ENCODE measurements at places on chromosomes 16 and 17.
A peak's percentile ranks its signal among the peaks of the same experiment; 100 is the strongest.

- DNase-seq, result peak; percentile 41
Measured at GRCh38 chr16:12613131-12613991, 190.3 kb downstream of the CPPED1 start.

- no peak for DNase-seq
Measured at GRCh38 chr17:5429191-5429887, 9.4 kb downstream of the RPAIN start.

GRCh38 chr16:65306300-65306699 lies 184.4 kb upstream of the CDH11 start:
- DNase-seq, result no peak

DNA sequence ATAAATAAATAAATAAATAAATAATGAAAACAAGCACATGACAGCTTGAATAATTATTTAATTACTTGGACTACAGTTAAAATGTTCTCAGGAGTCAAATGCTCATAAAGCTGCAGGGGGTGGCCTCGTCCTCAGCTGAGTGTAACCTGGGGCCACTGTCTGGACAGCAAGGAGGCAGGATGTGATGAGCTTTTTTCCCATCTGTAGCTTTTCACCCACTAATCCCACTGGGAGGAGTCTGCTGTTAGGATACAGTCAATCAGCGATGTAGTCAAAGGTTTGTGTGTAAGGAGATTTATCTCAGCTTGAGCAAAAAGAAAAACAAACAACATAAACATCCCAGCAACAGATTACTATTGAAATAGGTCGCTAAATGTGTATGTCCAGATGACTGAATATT lies 22.5 kb downstream of the ZCCHC14 start:
- no peak for DNase-seq

DNA sequence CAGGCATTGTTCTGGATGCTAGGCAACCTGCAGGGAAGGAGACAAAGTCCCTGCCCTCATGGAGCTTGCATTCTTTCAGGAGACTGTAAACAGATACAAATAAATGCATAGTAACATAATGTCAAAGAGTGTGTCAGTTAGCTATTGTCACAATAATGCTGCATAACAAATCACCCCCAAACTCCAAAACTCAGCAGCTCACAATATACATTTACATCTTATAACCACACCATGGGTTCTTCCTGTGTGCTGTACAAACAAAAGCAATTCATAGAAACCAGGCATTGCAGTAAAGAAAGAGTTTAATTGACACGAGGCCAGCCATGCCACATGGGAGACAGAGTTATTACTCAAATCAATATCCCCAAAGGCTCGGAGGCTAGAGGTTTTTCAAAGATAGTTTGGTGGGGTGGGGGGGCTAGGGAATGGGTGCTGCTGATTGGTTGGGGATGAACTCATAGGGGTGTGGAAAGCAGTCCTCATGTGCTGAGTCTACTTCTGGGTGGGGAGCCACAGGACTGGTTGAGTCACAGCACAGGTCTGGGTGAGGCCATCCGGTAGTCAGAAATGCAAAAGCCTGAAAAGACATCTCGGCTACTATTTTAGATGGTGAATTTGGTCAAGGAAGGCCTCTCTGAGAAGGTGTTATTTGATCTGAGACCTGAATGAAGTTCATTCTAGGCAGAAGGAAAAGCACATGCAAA lies 79.0 kb downstream of the GPRC5B start:
- no peak for DNase-seq

DNA sequence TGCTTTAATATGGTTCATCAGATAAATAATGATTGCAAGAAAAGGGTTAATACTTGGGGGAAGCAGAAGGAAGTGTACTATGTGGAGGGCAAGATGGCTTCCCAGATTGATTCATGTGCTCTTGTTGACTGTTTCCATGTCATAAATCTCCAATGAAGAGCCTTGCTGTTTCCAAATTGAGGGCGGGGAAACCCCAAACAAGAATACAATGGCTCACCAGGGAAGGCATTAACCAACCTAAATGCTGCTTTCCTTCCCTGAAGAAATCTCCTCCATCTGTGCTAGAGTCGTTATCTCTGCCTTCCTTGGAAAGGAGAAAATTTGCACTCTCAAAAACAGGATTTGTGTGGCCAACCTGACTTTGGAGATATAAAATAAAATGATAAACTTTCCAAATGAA lies 28.0 kb upstream of the CDH13 start:
- no peak for DNase-seq

DNA sequence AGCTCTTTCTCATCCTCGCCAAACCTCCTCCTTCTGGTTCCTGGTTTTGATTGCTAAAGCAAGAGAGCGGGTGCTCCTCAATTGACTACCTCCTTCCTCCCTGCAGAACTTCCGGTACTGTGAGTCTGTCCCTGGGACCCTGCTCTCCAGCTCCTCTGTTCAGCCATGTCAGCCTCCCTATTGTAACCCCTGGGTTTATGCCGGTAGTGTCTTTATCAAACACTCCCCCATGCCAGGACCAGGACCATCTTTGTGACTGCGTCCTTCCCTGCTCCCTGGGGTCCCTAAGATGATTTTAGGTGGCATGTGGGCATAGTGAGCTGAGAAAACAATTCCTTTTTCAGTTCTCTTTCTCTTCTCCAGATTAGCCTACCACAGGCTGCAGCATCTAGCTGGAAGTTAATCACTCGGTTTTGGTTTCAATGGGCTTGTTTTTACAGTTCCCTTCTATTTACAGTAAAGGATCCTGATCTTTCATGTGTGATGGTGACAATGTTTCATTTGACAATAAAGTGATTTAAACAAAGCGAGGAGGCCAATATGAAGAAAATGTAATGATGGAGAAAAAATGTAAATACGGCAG lies 27.7 kb upstream of the IL21R start:
- DNase-seq, result no peak

- DNase-seq, result no peak
Measured at GRCh38 chr16:67962135-67962534, 6.3 kb downstream of the SLC12A4 start.

- DNase-seq, result no peak
Measured at GRCh38 chr17:71821511-71821910, 299.3 kb upstream of the SOX9 start.

DNA sequence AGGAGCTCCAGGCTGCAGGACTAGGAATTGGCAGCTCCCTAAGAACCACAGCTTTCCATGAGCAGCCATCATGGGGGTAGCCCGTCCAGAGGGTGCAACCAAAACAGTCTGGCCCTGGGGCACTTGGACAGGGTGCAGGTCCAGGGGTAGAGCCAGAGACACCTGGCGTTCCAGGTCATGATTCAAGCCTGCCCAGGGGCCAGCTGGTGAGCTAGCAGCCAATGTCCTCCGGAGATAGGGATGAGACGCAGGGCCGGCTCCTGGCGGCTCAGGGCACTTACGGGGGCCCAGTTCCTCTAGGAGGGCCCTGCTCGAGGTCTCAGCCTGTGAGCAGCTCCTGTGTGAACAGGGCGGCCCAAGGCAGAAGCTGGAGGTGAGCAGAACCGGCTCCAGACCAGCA lies 22.1 kb downstream of the PIEZO1 start:
- no peak for DNase-seq

GRCh38 chr17:9231449-9232154 lies 210.3 kb downstream of the NTN1 start:
- DNase-seq, result no peak

- no peak for DNase-seq
Measured at GRCh38 chr16:2004795-2005517, 4.7 kb downstream of the ZNF598 start.

- DNase-seq, result no peak
Measured at GRCh38 chr17:58310511-58311428, 17.8 kb downstream of the TSPOAP1 start.

DNA sequence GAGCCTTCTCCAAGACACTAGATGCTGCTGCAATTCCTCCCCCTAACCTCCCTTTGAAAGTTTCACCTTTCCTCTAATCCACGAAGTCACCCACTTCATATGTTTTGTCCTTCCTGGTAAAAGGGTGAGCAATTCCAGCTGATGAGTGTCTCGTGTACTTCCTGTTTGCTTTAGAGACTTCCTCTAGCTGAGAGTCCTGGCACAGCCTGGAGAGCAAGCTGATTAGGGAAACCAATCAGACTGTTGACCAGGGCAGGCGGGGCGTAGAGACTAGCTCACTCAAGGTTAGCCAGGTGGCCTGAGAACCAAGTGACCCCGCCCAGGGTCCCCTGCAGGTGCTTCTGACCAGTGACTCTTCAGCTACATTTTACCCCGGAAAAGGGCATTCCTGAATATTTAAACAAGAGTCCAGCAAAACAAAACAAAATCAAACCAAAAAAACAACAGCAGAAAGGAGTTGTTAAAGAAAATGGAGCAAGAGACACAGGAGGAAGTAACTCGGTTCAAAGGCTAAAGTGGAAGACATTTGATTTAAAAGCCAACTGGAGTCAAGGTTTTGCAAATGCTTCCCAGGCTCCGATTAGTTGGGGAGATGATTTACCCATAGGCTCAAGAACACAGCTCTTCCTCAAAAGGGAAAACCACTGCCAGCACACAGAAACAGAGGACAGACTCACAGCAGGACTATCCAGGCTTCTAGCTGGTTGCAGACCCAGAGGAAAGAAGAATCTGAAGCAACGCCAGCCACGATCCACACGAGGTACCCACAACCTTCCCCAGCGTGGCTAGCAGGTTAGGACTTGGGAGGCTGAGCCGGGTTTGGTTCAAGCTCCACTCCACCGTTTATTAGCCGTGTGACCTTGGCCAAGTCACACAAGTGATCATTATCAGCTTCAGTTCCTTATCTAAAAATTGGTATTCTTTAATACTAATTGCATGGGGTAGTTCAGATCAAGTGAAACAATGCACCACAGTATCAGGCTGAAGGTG lies 13.4 kb downstream of the HSPB9 start:
- DNase-seq, result no peak

DNA sequence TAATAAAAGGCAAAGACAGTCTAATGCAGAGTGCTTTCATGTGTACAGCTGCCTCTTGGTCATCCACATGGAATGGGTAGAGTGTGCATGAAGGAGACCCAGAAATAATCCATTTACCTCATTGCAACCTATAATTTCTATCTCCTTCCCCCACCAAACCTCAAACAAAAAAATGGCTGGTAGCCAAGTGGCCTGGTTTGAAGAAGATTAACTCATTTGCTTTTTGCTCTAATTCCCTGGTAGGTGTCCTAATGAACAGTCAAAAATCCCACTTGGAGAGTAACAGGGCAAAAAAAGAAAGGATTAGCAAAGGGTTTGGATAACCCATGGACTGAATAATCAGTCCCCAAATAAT lies 13.0 kb upstream of the LYRM9 start:
- DNase-seq, result no peak

DNA sequence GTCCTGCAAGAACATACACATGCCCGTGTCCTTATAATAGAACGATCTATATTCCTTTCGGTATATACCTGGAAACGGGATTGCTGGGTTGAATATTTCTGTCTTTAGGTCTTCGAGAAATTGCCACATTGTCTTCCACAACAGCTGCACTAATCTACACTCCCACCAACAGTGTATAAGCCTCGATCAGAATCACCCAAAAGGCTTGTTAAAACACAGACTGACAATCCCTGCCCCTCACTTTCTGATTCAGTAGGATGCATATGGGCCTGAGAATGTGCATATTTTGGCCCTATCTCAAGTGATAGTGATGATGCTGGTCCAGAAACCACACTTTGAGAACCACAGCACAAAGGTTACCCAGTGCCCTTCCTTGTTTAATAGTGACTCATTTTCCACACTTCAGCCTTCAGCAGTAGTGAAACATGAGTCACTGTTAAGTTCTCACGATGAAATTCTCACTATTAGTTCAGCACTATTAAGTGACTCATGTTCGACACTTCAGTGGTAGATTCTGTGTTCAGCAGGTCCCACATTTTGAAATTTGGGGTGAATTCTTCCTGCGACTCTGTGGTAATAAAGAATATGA lies 215.6 kb downstream of the GRIN2A start:
- no peak for DNase-seq

DNA sequence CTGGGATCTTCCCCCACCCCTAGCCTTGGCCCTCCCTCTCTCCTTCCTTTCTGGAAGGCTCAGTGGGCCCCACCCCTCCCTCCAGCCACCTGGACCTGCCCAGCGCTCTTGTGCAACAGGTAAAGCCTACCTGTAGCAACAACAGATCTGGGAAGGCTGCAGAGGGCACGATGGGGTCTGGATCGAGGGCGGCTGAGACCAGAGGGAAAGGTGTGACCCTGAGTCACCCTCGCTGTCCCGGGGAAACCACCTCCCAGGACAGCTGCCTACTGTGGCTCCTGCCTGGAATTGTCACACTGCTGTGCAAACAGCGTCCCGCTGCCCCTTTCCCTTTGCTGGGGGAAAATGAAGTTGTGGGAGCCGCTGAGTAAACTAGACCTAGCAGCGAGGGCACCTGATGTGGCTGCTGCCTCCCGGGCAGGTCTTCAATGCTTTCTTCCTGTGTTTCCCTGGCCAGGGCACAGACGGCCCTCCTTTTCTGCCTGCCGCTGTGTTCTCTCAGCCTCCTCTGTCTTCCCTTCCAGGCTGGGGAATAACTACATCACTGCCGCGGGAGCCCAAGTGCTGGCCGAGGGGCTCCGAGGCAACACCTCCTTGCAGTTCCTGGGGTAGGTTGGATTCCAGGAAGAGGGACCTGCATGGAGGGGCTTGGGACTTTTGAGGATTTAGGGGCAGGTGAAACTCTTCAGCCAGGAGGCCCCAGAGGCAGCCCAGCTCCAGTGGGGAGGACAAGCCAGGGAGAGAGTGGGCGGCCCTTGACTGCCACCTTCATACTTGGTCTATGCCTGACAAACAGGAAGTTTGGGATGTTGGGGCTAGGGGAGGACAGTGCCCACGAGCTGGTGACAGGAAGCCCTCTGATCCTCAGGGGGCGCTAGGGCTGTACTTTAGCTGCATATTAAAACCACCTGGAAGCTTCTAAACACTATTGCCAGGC lies 22.2 kb upstream of the CYLD start:
- DNase-seq, result no peak

DNA sequence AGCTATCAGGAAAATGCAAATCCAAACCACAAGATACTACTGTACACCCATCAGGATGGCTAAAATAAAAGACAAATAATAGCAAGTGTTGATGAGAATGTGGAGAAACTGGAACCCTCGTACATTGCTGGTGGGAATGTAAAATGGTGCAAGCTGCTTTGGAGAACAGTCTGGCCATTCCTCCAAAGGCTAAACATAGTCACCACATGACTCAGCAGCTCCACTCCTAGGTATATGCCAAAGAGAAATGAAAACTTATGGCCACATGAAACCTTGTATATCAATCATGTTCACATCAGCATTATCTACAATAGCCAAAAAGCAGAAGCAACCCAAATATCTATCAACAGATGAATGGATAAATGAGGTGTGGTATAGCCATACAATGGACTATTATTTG lies 28.5 kb downstream of the VAC14 start:
- no peak for DNase-seq

- no peak for DNase-seq
Measured at GRCh38 chr17:15926039-15926740, 18.7 kb upstream of the ADORA2B start.

DNA sequence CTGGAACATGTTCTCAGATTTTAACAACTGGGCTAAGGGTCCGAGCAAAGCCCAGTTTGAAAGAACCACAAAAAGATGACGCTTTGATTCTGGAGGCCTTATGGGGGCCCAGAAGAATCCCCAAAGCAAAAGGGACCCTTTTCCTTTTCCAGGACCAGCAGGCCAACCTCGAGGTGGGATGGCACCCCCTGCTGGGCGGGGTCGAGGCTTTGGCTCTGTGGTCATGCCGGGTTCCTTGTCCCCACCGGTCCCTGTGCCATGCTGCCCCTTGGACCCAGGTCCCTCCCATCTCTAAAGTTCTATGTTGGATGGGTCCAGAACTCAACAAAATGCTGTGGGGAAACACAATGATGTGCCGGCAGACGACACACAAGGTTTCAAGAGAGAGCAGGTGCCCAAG lies 30.9 kb downstream of the TMEM204 start:
- no peak for DNase-seq

GRCh38 chr16:69727916-69728270 lies 1.5 kb upstream of the NQO1 start:
- DNase-seq, result no peak

- DNase-seq, result no peak
Measured at GRCh38 chr17:19759568-19760549, 11.8 kb upstream of the ALDH3A1 start.
